ENCODE measurements at places on chromosomes 4 and X.

DNA sequence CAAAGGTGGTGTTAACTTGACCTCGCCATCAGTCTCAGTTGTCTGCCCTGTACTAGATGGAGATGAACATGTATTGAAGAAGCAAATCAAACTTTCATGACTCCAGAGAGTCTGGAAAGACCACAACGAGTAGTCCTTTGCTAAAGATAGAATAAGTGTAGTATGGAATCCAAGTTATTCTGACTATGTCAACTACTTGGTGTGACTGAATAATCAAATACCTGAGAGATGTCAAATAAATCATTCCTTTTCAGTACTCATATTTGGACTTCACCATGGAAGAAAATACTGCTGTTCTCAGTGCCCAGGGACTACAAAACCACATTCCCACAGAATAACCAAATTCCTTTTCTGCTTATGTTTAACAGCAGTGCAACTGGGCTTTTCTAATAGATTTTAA is 161.2 kb upstream of the SPRY1 start:
- H3K27ac ChIP-seq = no peak overlapping the region
- no peaks in the 10 kb centered on the region for H3K27me3 ChIP-seq
- no peaks in the 10 kb centered on the region for H3K36me3 ChIP-seq
- DNase-seq = no peak

- peaks cover 12% of the 10 kb centered on the region for H3K36me3 ChIP-seq
- peak overlapping the region; percentile 95 for H3K27ac ChIP-seq
- H3K4me3 ChIP-seq = peak overlapping the region; percentile 96
- H3K4me1 ChIP-seq = peaks cover 20% of the 10 kb centered on the region
- H3K27me3 ChIP-seq = no peaks in the 10 kb centered on the region
Observed at GRCh38 chrX:155216940-155217440, 730 bp downstream of the VBP1 start.

GRCh38 chrX:19866626-19867410 is 20.6 kb downstream of the SH3KBP1 start:
- no peaks in the 10 kb centered on the region for H3K36me3 ChIP-seq
- H3K4me3 ChIP-seq = no peak overlapping the region

DNA sequence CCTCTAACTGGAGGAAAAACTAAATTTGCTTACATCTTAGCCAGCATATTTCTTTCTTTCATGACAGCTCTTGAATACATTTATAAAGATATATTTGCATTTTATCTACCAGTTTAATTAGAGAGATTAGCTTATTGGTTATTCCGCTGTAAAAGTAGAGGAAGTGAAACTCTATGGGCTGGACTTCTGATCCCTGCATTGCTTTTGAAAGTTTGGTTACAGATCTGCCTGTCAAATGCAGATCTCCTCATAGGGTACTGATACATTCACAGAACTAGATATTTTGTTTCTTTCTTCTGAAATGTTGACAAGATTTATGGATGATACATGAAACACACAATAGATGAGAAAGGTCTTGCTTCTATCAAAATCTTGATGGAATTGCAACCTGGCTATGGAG is 581.4 kb upstream of the AADAT start:
- H3K4me1 ChIP-seq = no peaks in the 10 kb centered on the region
- no peaks in the 10 kb centered on the region for H3K27me3 ChIP-seq
- no peak for DNase-seq
- H3K27ac ChIP-seq = no peak overlapping the region

DNA sequence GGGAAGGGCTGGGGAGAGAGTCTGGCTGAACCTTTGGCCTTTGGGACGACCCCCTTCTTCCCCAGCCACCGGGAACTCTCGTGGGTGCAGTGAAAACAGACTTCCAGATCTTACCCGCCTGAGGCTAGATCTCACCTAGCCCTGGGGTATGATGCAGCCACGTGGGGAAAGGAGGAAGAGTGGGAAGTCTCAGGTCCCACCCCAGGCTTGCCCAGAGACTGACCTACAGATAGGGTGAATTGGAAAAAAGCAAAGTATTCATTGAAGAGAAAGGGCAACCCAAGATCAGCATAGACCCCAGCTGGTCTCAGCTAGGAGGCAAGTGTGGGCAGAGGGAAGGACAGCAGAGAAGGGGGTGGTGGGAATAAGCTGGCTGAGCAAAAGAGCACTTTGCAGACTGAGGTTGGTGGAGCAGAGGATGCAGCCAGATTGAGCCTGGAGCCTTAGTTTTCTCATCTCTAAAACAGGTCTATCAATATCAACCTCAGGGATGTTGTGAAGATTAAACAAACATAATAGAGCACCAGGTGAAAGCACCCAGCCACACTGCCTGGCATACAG is 4.2 kb upstream of the EFNB1 start:
- peaks cover 5% of the 10 kb centered on the region for H3K36me3 ChIP-seq
- no peak overlapping the region for H3K27ac ChIP-seq
- H3K4me1 ChIP-seq = peaks cover 11% of the 10 kb centered on the region
- no peak for DNase-seq
- no peak overlapping the region for H3K4me3 ChIP-seq

GRCh38 chr4:80144676-80145470 is 52.4 kb upstream of the PRDM8 start:
- H3K36me3 ChIP-seq = no peaks in the 10 kb centered on the region
- no peaks in the 10 kb centered on the region for H3K27me3 ChIP-seq
- H3K27ac ChIP-seq = no peak overlapping the region
- no peak for DNase-seq
- H3K4me3 ChIP-seq = no peak overlapping the region
- peaks cover 1% of the 10 kb centered on the region for H3K4me1 ChIP-seq

- H3K27me3 ChIP-seq = no peaks in the 10 kb centered on the region
- no peaks in the 10 kb centered on the region for H3K36me3 ChIP-seq
- H3K27ac ChIP-seq = no peak overlapping the region
- H3K4me1 ChIP-seq = no peaks in the 10 kb centered on the region
- no peak for DNase-seq
Observed at GRCh38 chr4:90234916-90235547, 107.8 kb downstream of the CCSER1 start.

DNA sequence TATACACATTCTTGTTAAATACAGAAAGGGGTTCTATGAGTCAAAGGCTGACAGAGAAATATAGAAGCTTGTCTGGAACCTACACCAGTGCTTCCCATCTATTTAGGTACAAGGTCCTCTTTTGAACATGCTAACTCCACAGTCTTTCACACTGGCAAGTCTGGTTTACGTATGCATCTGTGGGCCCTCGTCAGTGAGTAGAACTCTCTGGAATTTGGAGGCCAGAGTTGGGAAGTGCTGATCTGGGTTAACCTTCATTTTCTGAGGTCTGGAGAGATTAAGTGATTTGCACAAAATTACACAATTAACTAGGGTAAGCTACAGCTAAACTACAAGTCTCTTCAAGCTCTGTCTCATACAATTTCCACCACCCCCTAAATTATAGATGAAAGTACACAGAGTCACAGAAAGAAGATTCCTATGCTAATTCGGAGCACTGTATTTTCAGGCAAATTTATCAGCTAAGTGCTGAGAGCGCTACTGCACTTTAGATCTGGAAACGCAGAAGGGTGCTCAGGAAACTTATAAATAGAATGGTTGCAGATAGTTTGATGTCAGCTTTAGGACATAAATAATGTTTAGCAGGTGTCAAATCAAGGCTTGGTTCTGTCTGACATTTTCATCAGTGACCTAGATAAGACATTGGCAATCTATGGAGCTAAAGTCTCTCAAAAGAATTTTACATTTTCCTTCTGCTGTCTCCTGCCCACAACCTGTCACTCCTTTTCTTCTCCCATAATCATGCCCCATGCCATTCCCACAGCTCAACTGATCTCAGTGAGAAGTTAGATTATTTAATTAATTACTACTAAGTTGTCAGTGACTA is 43.0 kb upstream of the PDLIM5 start:
- H3K36me3 ChIP-seq = no peaks in the 10 kb centered on the region
- no peak overlapping the region for H3K27ac ChIP-seq
- no peaks in the 10 kb centered on the region for H3K4me1 ChIP-seq
- H3K27me3 ChIP-seq = peaks cover 37% of the 10 kb centered on the region
- DNase-seq = no peak

DNA sequence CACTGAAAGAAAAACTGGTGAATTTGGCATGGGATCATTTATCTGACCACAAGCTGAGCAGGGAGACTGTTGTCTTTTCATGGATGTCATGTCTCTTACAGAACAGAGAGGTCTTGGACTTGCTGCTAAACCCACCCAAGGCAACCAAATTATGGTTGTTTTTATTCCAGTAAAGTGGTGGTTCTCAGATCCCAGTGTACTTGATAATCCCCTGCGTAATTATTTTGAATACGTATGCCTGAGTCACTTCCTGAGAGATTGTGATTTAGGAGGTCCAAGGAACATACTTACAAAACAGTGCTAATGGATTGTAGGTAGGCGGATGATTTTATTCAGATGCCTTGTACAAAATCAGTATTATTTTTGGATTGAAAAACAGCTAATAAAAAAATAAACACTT is 585.6 kb downstream of the IL1RAPL1 start:
- no peaks in the 10 kb centered on the region for H3K27me3 ChIP-seq
- no peak overlapping the region for H3K27ac ChIP-seq
- no peak for DNase-seq
- no peaks in the 10 kb centered on the region for H3K4me1 ChIP-seq

DNA sequence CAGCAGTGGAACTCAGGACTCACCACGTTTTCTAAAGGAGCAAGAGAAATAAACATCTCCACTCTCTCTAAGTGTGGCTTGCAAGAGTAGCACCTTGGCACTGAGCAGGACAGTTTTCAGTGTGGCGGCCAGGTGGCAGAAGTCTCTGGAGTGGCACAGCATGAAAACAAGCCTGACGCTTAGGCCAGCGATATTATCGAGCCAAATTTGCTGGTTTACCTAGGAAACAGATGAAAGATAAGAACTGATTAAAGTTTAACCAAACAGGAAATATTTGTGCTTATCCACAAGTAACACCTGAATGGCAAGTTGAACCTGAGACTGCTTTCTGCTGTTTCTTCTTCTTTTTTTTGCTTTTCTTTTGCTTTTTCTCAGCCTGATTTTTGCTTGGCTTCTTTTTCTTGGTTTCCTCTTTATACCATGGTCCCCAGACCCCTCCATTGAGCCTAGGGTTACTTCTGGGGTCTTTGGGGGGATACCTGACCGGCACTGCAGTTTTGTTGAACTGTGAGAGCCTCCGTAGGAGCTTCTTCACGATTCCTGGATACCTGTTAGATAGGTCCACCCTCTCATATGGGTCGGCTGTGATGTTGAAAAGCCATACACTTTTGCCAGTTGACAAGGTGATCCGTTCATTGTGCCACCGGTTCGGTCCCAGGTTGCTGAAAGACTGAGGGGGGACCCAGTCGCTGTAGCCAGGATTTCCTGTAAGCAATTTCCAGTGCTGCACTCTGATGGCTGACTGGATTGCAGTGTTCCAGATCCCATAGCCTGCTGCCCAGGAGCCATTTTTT is 77.3 kb downstream of the ARSJ start:
- peak overlapping the region; percentile 88 for H3K27ac ChIP-seq
- no peaks in the 10 kb centered on the region for H3K36me3 ChIP-seq
- H3K4me1 ChIP-seq = peaks cover 25% of the 10 kb centered on the region
- H3K27me3 ChIP-seq = no peaks in the 10 kb centered on the region

- no peaks in the 10 kb centered on the region for H3K27me3 ChIP-seq
- no peak overlapping the region for H3K4me3 ChIP-seq
- no peak for DNase-seq
- H3K36me3 ChIP-seq = no peaks in the 10 kb centered on the region
- H3K4me1 ChIP-seq = no peaks in the 10 kb centered on the region
Observed at GRCh38 chr4:113183032-113183605, 133.7 kb downstream of the ANK2 start.

- H3K4me3 ChIP-seq = no peak overlapping the region
- peaks cover 45% of the 10 kb centered on the region for H3K4me1 ChIP-seq
Observed at GRCh38 chr4:86973668-86974067, 38.9 kb downstream of the AFF1 start.

DNA sequence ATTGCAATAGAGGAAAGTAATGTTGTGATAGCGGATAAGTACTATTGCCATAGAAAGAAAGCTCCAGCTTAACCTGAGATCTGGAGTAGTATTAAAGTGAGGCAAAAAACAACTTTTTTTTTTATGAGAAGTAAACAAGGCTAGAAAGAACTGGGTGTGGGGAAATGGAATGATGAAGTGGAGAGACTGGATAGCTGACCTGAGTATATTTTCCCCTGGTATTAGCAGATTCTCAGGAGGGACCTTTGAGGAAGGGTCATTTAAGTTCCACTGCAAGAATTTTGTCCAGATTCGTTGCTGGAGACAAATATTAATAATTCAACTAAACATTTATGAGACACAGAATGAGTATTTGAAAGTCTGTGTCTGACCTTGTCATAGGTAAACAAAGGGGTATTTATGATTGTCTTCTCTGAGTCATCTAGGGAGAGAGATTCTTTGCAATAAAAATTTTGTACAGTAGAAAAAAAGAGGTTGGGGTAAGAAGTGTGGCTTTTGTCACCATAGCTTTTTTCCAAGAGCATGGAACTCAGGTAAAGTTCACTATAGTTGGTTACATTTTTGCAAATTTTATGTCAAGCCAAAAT is 2095.9 kb downstream of the ARAP2 start:
- no peaks in the 10 kb centered on the region for H3K4me1 ChIP-seq
- no peak overlapping the region for H3K27ac ChIP-seq
- no peak overlapping the region for H3K4me3 ChIP-seq
- DNase-seq = no peak
- H3K27me3 ChIP-seq = no peaks in the 10 kb centered on the region

GRCh38 chr4:71882113-71882841 is 98.4 kb upstream of the GC start:
- H3K4me1 ChIP-seq = no peaks in the 10 kb centered on the region
- no peak for DNase-seq
- H3K36me3 ChIP-seq = no peaks in the 10 kb centered on the region

GRCh38 chr4:103365285-103365684 is 167.1 kb upstream of the CENPE start:
- no peak overlapping the region for H3K27ac ChIP-seq
- no peak overlapping the region for H3K4me3 ChIP-seq
- H3K27me3 ChIP-seq = no peaks in the 10 kb centered on the region
- no peak for DNase-seq

DNA sequence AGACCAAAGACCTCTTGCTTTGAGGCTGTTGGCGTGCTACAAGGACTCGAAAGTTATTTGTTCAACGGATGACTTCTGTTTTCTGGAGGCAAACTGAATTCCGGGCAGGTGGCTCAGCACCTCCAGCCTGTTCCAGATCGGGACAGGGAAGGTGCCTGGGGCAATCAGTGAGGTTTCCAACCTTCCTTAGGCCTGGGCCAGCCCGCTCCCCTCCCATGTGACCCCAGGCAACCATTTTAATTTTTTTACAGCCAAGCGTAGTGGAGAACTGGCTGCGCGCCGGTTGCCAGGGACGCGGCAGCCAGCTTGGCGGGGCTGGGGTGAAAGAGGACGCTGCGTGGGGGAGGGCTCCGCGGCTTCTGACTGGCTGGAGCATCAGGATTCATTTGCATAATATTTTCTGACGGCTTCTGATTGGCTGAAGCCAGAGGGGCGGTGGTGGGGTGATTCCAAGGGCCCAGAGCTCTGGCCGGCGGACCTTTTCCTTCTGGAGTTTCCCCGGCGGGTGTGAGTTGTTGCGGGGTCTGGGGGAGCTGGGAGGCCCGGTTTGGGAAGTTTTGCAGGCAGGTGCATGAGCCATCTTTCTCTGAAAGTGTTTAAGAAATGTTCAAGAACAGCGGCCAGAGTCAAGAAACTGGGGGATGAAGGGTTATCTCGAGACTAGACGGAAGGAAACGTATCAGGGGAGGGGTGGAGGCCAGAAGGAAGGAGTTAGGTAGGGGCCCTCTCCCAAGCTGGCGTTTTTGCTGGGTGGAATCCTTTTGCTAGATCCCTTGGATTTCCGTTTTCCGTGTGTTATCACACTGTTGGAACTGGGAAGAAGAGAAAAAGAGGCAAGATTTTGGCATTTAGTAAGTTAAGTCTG is at the start of gene MID1IP1:
TSS of gene MID1IP1 (plus strand) at position 479 of the 865 bp plus-strand sequence. CDS start 3,488 bp downstream, outside the sequence.
- peak within 1 kb of the TSS; percentile 95 for H3K4me3 ChIP-seq
- DNase-seq = peak; percentile 26
- H3K36me3 ChIP-seq = peaks cover 28% of the 10 kb centered on the region
- H3K27me3 ChIP-seq = no peaks in the 10 kb centered on the region
